ENCODE measurements at places on chromosomes 11 and 22.

- no peak for DNase-seq
Measured at GRCh38 chr11:87634331-87634730, 540.9 kb downstream of the RAB38 start.

DNA sequence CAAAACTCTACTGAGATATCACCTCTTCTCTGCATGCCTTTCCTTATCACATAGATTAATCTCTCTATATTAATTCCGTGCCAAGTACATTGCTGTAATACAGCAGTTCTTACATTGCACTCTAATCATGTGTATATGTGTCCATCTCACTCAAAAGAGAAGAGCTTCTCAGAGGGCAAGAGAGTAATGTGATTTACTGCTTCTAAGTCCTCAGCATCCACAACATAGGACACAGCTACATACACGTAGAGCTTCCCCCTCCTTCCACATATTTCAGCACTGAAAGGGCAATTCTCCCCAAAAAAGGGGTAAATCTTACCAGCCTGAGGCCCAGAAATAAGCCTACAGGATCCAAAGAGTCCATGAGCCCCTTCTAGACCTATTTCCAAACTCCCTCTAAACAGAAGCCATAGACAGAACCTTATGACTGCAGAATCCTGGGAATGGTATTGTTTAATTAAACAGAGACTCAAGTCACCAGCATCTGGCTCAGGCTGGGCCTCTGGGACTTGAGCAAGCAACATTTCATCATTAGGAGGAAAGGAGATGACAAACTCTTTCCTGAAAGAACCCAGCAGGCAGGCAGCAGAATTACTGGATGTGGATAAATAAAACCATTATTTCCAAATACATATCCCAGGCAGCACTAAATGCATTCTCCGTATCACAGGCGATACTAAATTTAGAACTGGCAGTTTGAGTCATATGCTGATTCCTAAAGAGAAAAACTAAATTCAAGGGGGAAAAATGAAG lies 87.2 kb downstream of the KCNC1 start:
- DNase-seq: peak; percentile 51

GRCh38 chr11:63889344-63889743 lies 27.6 kb downstream of the RCOR2 start:
- no peak for DNase-seq

- DNase-seq: no peak
Measured at GRCh38 chr11:74154620-74155281, 16.1 kb downstream of the C2CD3 start.

- no peak for DNase-seq
Measured at GRCh38 chr11:61607920-61608599, 27.2 kb upstream of the SYT7 start.

DNA sequence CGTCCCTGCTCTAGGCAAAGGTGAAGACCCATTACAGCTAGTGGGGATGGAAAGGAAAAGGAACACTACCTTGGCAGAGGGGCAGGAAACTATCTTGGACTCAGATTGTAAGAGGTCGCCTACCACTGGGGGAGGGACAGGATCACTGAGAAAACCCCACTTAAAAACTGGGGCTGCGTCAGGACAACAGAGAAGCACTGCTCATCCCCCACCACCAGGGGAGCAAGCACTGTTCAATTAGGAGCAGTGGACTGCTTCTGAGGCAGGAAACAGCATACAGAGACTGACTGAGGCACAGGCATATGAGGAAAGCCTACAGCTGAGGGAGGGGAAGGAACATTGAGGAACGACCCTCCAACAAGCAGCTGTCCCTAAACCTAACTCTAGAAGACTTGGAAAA lies 20.8 kb upstream of the DLAT start:
- peak; percentile 32 for DNase-seq

DNA sequence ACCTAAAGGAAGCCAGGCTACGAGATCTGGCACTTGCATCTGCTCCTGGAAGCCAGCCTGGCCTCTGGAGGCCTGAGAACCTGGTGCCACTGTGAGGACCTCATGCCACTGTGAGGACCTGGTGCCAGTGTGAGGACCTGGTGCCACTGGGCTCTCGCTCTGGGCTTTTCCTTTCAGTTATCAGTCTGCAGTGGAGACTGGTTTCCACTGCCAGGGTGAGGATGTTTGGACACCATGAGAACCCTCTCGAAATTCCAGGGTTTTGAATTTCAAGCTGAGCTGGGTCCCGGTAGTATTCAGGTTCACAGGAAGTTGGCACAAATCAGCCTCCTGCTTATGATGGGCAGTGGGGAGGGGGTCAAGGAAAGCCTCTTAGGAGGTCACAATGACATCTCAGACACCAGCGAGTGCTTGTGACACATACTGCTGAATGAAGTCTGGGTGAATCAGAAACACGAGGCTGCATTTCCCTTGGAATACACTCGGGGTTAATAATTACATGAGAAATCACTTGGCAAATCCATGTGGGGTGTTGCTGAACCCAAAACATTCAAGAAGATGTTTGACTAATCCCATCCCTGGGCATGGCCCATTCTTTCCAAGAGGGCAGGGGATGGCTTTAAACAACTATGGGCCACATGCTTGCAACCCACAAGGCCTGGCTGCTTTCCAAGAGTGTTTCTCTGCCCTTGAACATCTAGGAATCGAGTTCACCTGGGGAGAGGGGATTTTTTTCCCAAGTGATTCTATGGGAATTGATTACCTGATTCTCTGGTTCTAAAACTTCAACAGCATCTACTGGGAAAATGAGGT lies 60.2 kb downstream of the LINC01488 start:
- DNase-seq: no peak

DNA sequence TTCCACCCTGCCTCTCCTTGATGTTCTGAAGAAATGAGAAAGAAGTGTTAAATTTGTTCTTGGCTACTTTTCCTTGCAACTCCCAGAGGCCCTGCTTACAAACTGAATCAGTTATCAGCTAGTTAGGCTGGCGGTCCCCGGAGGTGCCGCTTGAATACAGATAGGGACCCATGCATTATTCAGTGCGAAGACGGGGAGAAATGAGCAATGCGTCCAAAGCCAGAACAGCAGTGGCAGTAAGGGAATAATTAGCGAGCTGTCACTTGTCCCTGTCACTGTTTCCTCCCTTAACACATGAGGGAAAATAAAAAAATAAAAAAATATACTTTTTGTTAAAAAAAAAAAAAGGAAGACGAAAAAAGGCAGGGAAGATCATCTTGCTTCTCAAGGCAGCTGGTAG lies 528.1 kb downstream of the MN1 start:
- no peak for DNase-seq

GRCh38 chr11:131668500-131669400 lies 298.3 kb downstream of the NTM start:
- peak; percentile 67 for DNase-seq

DNA sequence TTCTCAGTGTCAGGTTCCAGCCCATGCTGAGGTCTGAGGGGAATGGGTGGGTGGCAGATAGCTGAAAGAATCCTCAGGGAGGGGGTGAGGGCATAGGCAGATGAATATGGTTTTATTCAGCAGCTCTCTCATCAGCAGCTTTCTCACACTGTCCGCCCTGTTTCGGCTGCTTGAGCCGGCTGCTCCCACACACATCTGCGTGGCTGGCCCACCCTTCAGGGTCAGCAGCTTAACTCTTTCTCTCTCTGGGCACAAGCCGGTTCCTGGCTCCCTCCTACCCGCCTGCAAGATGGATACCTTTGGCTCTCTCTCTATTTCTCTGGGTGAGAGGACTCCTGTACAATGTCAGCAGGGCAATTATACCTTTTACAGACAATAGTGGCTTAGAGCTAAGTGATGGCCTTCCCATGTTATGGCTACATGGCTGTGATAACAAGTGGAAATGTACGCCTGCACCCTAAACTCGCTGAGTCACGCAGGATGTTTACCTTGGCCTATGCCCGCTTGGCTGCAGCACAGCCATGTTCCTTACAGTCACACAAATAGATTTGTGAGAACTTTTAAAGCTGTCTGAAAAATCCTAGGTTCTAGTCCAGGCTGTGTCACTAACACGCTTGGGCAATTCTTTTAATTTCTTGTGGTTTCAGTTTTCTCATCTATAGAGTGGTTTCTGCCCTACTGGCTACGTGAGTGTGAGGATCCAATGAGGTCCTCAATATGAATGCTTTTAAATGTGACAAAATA lies 4.1 kb downstream of the MMP20 start:
- DNase-seq: no peak

DNA sequence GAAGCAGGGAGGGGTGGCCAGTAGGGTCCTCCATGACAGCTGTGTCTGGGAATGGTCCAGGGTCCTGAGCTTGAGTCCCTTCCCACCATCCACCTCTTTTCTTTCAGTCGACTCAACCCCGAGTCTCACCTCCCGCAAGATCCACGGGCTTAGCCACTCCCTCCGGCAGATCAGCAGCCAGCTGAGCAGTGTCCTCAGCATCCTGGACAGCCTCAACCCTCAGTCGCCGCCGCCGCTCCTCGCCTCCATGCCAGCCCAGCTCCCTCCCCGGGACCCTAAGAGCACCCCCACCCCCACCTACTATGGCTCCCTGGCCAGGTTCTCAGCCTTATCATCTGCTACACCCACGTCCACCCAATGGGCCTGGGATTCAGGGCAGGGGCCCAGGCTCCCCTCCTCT lies 81.9 kb downstream of the CEP164 start:
- DNase-seq: no peak

DNA sequence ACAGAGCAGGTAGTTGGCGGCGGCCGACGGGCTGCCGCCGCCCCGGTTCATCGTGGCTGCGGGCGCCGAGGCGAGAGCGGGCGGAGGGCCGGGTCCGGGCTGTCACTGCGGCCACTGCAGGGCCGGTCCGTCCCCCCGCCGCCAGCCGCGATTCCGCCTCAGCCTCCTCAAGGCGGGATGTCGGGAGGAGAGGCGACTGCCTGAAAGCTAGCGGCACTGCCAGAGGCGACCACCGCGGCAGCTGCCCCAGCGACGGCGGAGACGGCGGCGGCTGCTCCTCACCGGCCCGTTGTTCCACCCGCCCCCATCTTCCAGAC lies 234 bp downstream of the SESN3 start:
- DNase-seq: no peak

- no peak for DNase-seq
Measured at GRCh38 chr11:78791964-78792363, 217.3 kb upstream of the NARS2 start.

GRCh38 chr11:65340226-65340625 lies 6.6 kb downstream of the DPF2 start:
- DNase-seq: no peak

DNA sequence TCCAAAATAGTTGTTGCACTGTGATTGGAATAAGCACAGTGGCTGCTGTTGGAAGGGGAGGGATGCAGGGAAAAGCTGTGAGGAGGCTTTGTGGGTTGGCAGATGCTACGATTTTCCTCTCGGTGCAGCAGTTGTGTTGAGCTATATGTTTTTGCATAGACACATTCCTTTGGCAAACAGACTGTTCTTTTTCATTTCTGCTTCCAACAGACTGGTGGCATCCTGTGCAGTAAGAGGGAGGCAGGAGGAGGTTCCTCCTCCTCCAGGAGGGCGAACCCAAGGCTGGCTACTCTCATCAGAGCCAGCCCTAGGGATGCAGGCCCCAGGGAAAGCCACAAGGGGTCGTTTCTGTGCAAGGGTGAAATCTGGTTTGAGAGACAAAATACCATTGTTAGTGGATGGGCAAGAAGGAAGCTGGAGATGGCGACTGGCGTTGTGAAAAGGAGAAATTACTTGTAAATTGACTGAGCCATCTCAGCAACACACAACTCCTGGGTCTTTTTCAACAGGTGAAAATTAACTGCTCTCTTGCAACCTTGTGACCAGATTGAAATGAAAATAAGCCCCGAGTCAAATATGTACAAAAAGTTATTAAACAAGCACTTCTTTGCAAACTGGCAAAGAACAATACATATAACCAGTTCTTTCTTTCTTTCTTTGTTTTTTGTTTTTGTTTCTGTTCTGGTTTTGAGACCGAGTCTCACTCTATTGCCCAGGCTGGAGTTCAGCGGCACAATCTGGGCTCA lies 26.5 kb upstream of the UBASH3B start:
- peak; percentile 92 for DNase-seq

- DNase-seq: no peak
Measured at GRCh38 chr11:133072378-133072777, 459.9 kb downstream of the OPCML start.

GRCh38 chr11:76436020-76436419 lies 8.8 kb upstream of the EMSY start:
- DNase-seq: no peak

GRCh38 chr11:123179586-123179985 lies 15.5 kb downstream of the CLMP start:
- DNase-seq: no peak

- DNase-seq: peak; percentile 86
Measured at GRCh38 chr11:17473071-17473744, 3.4 kb downstream of the ABCC8 start.

DNA sequence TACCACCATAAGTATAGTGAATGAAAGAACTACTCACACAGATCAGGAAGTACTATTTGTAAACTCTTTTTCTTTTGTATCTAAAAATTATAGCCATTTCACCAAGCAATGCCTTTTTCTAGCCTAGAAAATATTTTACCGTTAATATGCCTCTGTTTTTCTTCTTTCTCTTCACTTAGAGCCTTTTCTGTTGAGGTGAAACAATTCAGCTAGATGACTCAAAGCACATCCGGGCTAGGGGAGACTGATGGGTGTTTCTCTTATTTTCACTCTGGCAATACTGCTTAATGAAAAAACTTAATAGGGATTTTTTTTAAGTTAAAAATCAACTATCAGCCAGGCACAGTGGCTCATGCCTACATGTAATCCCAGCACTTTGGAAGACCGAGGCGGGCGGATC lies 93.3 kb downstream of the SGSM3 start:
- DNase-seq: no peak

DNA sequence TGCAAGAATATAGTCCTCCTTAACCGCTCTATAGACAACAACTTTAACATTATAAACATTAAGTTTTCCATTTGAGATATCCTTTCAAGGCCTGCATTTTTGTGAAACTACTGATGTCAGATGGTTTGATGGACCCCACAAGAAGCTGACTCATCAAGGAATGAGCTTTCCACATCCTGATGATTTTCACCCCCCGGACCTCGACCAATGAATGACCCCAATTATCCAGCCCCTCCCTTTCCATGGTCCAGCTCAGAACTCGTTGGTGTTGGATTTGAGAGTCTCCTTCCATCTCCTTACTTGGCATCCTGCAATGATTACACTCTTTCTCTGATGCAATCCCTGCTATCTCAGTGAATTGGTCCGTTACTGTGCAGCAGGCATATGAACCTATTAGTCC lies 31.8 kb upstream of the GUCY1A2 start:
- DNase-seq: no peak

GRCh38 chr11:121670266-121670665 lies 217.5 kb upstream of the SORL1-AS1 start:
- no peak for DNase-seq

- DNase-seq: peak; percentile 6
Measured at GRCh38 chr22:35258191-35258988, 1.1 kb downstream of the HMGXB4 start.

GRCh38 chr11:69691463-69691862 lies 12.4 kb downstream of the FGF19 start:
- no peak for DNase-seq

DNA sequence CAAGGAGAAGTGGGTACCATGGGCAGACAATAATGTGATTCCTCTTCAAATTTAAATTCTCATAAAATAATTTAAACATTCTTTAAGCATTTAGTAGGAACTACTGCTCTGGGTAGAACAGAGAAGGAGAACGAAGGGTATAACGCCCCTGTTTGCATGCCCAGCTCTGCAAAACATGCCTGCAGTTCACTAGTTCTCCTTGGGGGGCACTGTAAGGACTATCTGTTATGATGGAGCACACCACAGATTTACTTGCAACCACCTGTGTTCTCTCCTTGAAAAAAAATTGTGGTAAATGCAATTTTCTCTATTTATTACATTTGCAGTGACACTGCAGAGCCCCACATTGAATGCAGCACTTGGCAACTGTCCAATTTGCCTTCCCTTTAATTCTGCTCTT lies 100.3 kb downstream of the GUCY1A2 start:
- peak; percentile 49 for DNase-seq
